ENCODE measurements at places on chromosomes 12 and 14.

GRCh38 chr14:90851327-90852036, 35.3 kb upstream of the TTC7B start:
- DNase-seq: no peak

GRCh38 chr14:22766457-22767322, at the start of gene OXA1L:
OXA1L (plus strand) TSS chr14:22766688; CDS start chr14:22766702, 14 bp downstream.
- DNase-seq: peak; percentile 91

DNA sequence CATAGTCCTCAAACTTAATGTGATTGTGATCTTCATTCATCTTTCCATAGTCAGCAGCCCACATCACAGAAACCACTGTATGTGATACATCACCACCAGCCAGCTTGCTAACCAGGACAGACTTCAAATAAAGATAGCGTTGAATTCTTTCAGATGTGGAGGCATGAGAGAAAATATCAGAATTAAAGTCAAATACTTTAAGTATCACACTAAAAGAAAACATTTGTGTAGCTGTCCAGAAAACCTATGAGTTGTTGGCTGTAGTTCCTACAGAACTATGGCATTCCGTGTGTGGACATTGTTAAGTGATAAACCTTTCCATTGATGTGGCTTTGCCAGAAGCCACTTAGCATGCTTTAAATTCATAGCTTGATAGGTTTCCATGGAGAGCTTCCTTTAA, 105.1 kb downstream of the LLPH start:
- no peak for DNase-seq

- DNase-seq: no peak
Measured at GRCh38 chr12:79691511-79692248, 916 bp upstream of the PAWR start.

DNA sequence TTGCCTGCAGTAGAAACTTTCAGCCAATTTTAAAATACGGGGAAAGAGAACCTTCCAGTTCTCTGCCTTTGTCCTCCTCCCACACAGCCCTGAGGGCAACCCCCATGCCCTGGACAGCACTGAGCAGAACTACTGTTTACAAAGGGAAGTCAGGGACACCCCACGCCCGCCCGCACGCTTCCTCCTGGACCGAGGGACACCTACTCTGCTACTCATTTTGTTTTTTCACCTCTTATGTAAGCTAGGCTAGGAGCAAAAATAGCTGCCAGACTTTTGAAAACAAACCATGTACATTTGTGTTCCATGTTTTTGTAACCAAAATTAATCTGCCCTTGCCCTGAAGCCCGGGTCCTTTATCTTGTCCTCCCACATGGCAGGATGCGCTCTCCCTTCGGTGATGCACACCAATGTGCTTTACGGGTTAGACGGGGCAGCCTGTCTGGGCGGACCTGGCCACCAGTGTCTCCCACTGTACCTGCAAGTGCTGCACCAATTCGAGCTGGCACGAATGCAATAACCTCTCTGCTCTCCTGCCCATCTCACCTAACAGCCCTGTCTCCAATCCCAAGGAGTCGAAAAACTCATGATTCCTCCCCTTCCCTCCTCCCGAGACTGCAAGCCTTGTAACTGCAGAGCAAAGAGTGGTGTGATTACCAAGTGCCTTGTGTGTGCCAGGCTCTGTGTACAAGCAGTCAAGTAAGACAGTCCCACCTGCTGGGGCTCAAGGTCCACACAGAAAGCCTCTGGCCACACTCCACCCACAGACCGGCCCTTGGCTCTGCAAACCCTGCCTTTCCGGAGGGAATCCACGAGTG, 85.2 kb downstream of the CCDC88C start:
- no peak for DNase-seq

GRCh38 chr14:24465368-24465767, 22.8 kb upstream of the SDR39U1 start:
- DNase-seq: no peak

- no peak for DNase-seq
Measured at GRCh38 chr14:23376482-23377197, at the start of gene CMTM5. CMTM5 (plus strand) TSS chr14:23377046; CDS start chr14:23377252, 206 bp downstream.

GRCh38 chr14:61511558-61511948, 183.8 kb upstream of the HIF1A start:
- no peak for DNase-seq

- DNase-seq: no peak
Measured at GRCh38 chr14:27305441-27305945, 707.7 kb upstream of the NOVA1 start.

DNA sequence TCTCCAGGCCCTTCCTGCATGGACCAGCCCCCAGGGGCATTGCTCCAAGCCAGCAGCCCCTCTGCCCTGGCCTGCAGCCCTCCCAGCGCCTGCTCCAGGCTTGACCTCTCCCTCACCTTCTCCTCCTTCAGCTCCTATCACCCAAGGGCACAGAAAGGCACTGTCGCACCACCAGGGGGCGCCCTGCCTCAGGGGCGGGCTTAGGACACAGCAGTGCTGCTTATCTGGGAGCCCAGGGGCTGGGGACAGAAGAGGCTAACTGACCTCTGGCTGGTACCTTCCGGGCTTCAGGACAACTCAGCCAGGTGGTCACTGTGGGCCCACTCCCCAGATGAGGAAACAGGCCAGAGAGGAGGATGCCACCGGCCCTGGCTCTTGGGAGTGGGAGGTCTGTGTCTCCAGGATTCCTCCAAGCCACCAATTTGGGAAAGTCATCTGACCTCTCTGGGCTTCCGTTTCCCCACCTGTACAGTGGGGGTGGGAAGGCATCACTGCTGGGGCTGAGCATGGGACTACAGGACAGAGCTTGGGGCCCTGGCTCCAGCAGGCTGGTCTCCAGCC, 25.3 kb upstream of the GPR132 start:
- peak; percentile 61 for DNase-seq

DNA sequence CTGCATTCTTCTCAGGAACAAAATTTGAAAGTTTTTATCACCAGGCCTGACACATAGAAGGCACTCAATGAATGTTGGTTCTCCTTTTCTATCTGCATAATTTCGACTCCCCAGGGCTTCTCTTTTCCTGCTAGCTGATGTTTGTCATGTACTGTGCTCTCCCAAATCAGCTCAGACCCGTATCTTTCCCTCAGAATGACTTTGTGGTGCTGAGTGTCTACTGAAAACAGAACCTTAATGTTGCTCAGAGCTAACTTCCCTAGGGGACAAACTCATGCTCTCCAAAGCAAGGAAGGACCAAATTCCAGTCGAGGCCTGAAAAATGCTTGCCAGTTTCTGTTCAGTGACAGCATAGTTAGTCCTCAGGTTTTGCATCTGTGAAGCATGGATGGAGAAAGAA, 1.9 kb downstream of the ARHGDIB start:
- DNase-seq: no peak

GRCh38 chr12:124938108-124938507, 23.7 kb upstream of the UBC start:
- DNase-seq: no peak

GRCh38 chr14:66197276-66197675, 288.9 kb upstream of the CCDC196 start:
- no peak for DNase-seq

GRCh38 chr12:95848575-95849388, 10.0 kb upstream of the SNRPF start:
- DNase-seq: no peak

GRCh38 chr12:88035907-88036289, 6.7 kb upstream of the C12orf50 start:
- no peak for DNase-seq

- DNase-seq: no peak
Measured at GRCh38 chr14:106883218-106883692, 1356.9 kb downstream of the TMEM121 start.

- no peak for DNase-seq
Measured at GRCh38 chr12:128818065-128819022, 5.4 kb downstream of the SLC15A4 start.

GRCh38 chr12:108995370-108995992, 25.4 kb downstream of the SVOP start:
- no peak for DNase-seq

- no peak for DNase-seq
Measured at GRCh38 chr12:3381059-3382047, 109.7 kb upstream of the PRMT8 start.

GRCh38 chr14:93775744-93776143, 12.5 kb downstream of the PRIMA1 start:
- DNase-seq: no peak
